ENCODE measurements at places on chromosomes 11 and 22.
A peak's percentile ranks its signal among the peaks of the same experiment; 100 is the strongest.

DNA sequence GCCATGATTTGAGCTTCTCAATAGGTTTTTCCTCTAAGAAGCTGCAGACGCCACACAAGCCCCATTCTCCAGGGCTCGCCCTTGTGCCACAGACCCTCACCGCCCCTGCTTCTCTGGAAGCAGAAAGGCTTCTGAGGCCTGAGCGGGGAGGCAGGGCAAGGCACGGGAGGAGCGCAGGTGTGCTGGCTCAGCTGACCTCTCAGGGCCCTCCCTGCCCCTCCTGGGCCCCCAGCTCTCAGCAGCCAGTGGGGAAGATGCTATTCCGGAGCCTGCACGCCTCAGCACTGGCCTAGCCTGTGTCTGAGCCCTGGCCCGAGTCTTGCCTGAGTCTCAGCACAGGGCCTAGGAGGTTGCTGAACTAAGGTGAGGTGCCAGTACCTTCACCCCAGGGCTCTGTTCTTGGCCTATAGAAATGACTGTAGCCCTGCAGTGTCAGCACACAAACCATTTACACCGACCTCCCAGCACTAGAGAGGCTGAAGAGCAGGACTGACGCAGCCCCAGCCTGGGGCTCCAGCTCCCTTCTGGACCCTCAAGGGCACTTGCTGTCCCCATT lies 47.1 kb upstream of the LMO1 start:
- no peak for DNase-seq

GRCh38 chr11:7672960-7673723 lies at the start of gene CYB5R2:
Gene CYB5R2, minus strand, starts transcription at chr11:7673500. Its CDS starts 675 bp downstream, at chr11:7672825.
- DNase-seq = peak; percentile 23

- DNase-seq = no peak
Observed at GRCh38 chr22:44639891-44640617, 62.0 kb upstream of the PRR5 start.

- no peak for DNase-seq
Observed at GRCh38 chr11:75792127-75792731, 22.8 kb upstream of the UVRAG start.

- no peak for DNase-seq
Observed at GRCh38 chr22:26169315-26170111, at the start of gene SEZ6L. Gene SEZ6L, plus strand, starts transcription at chr22:26169462. Its CDS starts 208 bp downstream, at chr22:26169670.
